ENCODE measurements at places on chromosomes 7 and 10.

- DNase-seq = no peak
These were observed 109.6 kb upstream of the COBL start for GRCh38 chr7:51426163-51426562.

DNA sequence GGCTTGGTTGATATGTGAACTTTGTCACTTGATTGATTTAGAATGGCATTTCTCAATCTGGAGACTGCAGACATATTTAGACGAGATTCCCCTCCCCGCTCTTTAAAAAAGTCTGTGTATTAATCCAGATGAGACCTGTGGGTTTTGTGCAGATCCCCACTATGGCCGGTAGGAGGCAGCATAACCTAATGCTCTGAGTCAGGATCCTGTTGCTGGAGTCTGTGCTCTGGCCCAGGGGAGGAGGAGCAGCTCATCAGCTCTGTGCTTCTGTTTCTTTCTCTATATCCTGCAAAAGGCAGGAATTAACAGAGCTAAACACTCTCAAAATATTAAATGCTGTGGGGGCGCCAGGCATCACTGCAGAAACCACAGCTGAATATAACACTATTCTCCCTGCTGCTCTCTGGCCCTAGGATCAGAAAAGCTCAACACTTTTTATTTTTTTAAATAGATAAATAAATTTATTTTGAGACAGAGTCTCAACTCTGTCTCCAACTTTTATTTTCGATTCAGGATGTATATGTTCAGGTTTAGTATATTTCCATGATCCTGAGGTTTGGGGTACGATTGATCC, 23.9 kb upstream of the SEPHS1 start:
- peak; percentile 39 for DNase-seq

GRCh38 chr7:18526368-18526878, 30.9 kb downstream of the HDAC9 start:
- no peak for DNase-seq

DNA sequence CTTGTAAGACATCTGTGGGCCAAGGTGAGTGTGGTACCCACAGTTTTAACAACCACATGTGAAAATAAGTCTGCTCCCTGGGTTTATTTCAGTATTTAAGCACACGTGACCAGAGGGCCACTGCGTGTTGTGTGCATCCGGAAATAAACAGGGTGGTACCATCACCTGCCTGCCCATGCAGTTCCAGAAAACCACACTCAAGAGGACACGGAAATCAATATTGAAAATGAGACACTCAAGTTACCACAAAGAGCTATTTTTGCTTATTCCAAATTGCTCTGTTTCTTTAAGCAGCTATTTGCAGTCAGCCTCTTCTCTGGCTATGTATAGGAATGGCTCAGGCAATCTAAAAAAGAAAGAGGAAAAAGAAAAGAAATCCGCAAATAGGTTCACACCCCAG, 71.8 kb upstream of the LOXL4 start:
- DNase-seq = no peak

DNA sequence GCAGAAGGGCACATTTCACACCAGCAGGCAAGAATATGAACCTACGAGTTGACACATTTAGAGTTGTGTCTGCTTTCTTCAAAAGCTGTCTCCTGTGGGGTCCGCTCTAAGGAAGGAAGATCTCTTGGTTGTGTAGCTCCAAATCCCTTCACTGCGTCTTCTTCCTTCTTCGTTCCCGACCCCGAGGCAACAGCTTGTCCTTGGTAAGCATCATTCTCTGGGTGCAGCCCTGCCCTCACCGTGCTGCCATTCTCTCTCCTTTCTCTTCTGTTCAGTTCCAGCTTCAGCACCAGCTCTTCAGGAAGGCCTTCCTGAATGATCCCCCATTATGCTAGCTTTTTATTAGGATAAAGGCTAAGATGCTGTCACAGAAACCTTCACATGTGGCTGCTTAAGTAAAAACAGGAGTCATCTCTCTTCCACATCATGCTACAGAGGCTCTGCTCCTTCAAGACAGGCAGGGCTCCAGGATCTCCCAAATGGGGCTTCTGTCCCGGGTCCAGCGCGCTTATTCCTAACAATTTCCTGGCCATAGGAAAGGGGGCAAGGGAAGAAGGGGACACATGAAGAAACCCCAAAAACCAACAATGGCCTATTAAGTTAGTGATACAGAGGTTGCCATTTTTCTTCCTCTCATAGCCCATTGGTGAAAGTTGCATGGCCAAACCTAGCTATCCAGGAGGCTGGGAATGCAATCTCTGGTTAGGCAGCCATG, 52.2 kb upstream of the SHH start:
- no peak for DNase-seq

GRCh38 chr10:55989188-55989587, 371.9 kb downstream of the ZWINT start:
- DNase-seq = no peak

Measured in stimulated activated CD8-positive, alpha-beta memory T cell treated with anti-CD3 and anti-CD28 coated beads, Interleukin-4, amount 100 ng/mL, for 1 hour (primary cell).